Activated naive CD8-positive, alpha-beta T cell treated with anti-CD3 and anti-CD28 coated beads for 36 hours (primary cell): ENCODE measurements at places on chromosomes 7 and 10.

GRCh38 chr7:45642044-45642443 is 67.9 kb downstream of the ADCY1 start:
- DNase-seq = no peak

GRCh38 chr7:2010101-2010500 is 222.6 kb downstream of the MAD1L1 start:
- DNase-seq = no peak

- DNase-seq = no peak
These were observed 22.5 kb upstream of the EPHB6 start for GRCh38 chr7:142832417-142832816.

DNA sequence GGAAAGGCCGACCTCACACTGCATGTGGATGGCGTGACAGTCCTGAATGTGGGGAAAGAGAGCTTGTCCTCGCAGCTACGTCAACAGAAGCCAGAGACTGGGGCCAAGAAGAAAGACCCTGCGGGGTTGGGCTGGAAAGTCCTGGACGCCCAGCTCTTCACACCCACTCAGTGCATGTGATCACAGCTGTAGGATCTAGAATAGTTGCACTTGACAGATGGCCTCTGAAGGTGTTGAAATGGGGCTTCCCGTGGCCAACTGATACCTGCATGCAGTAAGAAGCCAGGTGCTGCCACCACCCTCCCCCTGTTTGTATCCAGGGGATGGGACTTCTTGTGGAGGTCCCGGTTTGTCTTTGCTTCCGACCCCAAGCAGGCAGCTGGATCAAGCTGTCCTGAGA is 34.1 kb upstream of the OCM2 start:
- DNase-seq = no peak

GRCh38 chr7:17709599-17709998 is 230.7 kb downstream of the SNX13 start:
- no peak for DNase-seq

- DNase-seq = no peak
These were observed 59.6 kb upstream of the TRIL start for GRCh38 chr7:29017713-29018112.

- no peak for DNase-seq
These were observed 27.6 kb downstream of the SPAG6 start for GRCh38 chr10:22372917-22373316.

DNA sequence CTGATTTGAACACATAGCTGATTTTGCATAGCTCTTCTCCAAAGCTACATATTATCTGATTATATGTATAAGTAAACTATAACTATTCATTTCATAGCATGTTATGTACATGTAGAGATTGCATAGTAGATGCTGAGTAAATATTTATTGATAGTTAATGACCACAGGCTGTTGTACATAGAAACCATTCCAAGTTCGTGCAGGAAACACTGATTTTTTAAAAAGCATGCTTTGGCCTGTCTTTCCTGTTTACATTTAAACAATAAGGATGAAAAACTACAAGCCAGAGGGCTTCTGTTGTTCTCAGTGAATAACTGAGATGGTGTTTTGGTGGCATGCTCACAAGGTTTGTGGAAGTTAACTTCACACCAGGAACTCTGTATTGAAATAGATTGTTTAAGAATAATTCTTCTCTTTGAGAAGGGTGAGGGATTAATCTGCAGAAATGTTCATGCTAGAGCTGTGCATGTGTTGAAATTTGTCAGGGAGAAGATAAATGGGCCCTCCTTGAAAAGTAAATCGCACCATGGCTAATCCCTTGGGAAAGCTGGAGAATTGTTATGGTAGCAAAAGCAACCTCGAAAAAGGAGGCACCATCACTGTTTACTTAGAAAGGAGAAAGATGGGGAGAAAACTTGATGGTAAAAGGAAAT is 120.2 kb upstream of the SP8 start:
- DNase-seq = no peak

DNA sequence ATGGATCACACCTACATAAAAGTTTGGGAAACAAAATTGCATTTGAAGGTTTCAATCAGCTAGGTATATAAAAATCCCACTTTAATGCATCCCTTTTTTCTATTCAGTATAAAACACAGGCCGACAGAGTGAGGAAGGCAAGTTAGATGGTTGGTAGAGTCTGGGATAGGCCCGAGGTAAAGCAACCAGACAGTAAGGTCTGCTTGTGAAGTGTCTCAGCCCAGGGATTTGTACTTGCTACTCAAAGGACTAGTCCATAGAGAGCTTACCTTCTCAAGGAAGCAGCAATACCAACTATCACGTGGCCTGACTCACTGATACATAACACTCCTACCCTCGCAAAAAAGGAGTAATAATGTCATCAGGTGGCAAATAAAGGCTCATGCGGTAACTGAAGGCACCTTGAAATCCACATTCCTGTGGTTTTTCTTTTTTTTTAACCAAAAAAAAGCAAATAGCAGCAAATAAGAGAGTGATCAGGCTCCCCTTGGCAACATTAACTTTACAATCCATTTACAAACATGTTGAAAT is 56.2 kb upstream of the ATP6V0A4 start:
- no peak for DNase-seq

GRCh38 chr10:57689596-57690297 is 577.9 kb downstream of the IPMK start:
- no peak for DNase-seq

DNA sequence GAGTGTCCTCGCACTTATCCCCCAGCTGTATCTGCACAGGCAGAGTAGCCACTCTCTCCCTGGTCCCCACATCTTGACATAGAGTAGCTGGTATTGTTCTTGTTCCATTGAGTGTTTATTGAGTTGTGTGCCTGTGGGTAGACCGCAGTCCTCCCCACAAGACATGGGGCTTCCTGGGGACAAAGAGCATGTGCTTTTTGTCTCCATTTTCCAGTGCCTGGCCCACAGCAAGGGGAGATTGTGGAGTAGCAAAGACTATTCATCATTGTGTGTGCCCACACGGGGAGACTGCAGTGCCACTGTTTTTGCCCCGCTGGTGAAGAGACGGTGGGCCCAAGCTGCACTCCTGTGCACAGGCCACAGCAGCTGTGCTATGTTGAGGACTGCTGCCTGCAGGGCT is 63.5 kb downstream of the FRMPD2 start:
- DNase-seq = no peak

DNA sequence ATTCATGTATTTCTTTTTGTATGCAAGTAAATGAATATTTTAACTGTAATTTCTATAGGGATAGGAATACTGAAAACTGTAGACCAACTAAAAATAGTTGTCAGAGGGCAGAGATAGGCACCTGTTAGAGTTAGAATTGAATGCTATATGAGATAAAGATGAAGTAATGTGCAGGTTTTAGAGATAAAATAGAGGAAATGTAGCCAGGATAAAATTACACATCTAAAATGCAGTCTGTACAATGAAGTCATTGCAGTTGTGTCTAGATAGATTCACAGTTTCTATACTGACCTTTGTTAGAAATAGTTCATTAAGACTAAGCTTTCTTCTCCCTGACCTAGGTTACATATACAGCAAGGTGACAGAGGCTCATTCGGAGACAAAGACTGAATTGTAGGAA is 46.2 kb downstream of the SMNDC1 start:
- DNase-seq = no peak

GRCh38 chr7:45625714-45626440 is 51.7 kb downstream of the ADCY1 start:
- DNase-seq = no peak

DNA sequence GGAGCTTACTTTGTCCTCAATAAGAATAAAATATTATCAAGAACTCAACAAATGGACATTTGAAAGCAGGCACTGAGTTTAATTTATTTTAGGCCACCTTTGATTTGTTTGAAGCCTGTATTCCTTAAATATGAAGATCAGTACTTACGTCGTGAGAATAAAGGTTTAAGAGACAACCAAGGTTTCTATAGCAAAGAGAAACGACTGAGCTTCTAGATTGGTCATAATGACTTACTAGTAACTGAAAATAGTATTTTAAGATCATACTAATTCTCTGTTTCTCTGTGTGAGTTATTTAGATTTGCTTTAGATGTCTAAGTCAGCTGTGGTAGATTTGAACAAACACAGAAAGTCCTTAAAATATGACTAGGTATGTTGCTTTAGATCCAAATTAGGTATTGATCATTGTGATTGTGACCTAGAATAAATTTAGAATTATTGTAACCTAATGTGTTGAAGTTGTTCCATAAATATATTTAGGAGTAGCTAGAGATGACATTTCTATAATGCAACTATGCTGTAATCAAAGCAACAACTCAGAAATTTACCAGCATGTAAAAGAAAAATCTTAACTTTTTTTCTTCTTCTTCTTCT is 2.4 kb upstream of the GLCCI1 start:
- no peak for DNase-seq

GRCh38 chr10:96082748-96083147 is 39.4 kb downstream of the CCNJ start:
- no peak for DNase-seq

DNA sequence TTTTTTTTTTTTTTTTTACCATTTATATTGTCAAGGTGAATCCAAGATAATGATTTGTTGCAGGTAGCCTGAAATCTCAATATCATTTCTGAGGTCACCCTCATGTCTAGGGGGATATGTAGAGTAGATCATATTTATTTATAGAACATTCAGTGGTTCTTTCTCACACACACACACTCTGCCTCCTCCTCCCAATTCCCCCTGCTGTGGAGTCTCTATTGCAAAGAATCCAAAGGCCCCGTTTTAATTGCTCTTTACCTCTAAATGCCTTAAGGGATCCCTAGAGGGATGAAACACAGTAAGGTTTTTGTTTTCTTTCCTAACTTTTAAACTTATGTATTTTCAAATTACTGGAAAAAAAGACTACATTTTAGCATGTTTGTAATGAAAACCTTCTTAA is 170.0 kb downstream of the PRKG1 start:
- DNase-seq = no peak

- no peak for DNase-seq
These were observed 14.1 kb downstream of the ZNF398 start for GRCh38 chr7:149161241-149161848.

- no peak for DNase-seq
These were observed 28.6 kb downstream of the MCM10 start for GRCh38 chr10:13189961-13190360.

GRCh38 chr7:10537764-10538163 is 435.9 kb upstream of the PHF14 start:
- DNase-seq = no peak

GRCh38 chr10:80165173-80165572 is 32.6 kb downstream of the PLAC9 start:
- no peak for DNase-seq

DNA sequence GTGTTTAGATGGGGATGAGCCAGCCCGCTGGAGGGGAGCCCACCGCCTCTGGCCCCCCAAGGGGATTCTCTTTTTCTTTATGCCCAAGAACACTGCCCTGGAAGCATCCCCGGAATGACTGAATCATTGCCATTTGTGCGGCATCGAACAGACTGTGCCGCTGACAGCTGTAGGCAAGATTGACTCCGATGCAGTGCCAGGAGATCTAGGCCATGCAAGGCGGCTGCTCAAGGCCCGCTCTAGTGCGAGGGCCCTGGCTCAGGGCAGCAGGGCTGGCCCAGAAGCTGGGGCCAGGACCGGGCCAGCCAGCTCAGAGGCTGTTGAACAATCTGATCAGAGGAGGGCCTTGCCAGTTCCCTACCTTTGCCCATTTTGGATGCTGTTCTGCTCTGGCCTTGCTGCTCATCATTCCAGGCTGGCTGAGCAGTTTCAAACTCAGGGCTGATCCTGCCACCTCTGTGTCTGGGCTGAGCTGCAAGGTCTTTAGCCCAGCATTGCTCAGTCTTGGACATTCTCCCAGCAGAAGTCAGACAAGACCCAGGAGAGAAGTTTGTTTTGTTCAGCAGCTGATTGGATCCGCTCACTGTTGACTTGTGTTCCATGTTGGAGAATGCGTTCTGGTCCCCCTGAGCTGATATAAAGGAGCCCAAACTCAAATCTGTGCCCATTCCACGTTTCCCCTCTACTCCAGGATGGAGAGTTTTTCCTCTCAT is 485.3 kb upstream of the GALNT17 start:
- DNase-seq = no peak

DNA sequence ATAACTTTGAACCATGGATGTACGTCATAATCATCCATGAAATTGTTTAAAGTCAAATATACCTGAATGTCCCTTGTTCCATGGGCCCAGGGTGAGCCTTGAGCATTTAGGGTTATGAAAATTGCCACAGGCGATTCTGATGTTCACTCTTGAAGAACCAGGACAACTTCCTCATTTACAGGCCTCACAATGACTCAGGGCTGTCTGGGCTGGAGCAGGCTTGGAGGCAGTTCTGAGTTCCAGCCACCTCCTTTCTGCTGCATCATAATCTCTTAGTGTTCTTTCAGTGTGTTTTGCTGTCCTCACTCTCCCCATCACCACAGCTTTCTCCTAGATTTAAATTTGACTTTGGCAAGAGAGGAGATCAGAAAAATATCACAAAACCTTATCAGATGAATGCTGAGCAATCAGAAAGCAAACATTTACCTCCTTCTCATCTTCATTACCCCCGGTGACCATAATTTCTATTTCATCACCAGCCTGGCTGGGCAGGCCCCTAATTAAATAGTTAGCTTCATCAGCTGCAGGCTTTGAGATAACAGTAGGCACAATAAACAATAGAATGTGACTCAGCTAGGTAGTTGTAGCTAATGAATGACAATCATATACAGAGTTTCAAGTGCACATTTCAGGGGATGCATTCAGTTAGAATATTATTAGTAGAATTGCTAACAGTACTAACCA is 571.0 kb downstream of the SH2D4B start:
- no peak for DNase-seq

DNA sequence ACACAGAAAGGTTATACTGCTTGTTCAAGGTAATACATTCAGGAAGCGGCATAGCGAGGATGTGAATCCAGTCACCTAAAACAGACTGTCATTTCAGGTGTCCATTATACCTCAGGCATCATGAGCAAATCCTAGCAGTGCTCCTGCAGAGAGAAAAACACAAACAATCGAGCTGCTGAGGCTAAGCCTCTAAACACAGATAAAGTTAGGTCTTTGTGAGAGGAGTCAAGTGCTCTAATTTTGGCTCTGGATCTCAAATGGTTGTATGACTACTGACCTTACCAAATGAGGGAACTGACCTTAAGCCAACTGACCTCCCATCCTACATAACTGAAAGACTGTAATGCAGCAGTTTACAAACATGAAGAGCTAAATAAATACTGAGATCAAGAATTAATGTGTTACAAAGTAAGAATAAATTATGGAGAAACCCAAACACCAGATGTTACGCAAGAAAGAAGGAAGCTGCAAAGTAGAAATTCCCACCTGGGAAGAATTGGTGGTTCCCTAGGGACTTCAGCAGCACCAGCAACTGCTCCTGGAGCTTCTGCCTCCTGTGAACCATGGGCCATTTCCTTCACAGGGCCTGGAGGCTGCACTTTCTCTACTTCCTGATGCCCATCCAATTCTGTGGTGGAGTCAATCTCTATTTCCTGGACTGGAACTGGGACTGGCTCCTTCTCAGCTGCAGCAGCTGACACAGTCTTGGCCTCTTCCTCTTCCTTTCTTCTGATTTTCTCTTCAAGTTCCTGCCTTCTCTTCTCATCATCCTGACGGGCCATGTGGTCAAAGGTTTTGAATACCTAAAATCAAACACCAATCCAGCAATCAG is 5.8 kb downstream of the NUDCD3 start:
- no peak for DNase-seq
